Hematopoietic multipotent progenitor cell treated with erythropoietin and hydrocortisone succinate and interleukin-3 and kit ligand, for 6 days (in vitro differentiated cells): ENCODE measurements at places on chromosomes 3 and 15.

- no peak for DNase-seq
These were observed 186.6 kb downstream of the TIGIT start for GRCh38 chr3:114480442-114480841.

DNA sequence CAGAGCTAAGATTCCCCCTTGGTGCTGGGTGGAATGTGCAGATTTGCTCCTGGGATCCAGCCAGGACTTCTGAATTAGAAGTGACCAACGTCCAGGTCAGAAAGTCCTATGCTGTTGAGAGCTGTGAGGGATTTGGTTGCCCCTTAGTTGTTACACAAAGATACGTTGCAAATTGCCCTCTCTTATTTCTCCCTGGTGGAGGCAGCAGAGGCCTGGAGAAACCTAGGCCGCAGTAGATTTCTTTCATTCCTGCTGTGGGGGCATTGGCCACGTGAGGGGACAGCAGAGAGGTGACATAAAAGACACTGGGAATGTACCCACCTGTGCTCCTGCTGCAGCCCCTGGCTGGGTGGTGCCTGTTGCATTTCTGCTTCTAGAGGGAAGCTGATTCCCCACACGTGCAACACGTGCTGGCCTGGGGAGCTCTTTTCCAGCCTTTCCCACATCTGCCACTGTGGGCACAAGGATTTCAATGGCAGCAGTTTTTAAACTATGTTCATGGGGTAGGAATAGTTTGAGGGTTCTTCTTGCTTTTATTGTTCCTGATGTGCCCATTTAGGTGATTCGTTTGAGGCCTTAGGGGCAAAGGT is 65.7 kb downstream of the SYNM start:
- DNase-seq, result no peak

DNA sequence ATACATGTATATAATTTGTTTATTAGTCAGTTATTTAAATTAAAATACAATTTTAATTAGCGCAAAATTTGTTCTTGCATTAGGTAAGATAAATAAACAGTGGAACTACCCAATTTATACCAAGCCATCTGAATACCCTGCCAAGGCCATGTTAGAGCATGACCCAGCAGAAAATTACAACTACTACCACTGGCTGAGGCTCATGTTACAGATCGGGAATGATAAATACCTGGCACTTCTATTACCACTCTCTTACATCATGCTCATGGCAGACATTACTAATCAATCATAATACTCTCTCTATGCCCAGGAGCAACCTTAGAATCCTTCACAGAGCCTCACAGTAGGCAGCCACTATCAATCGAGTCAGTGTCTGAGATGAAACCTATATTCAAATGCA is 21.2 kb upstream of the LMOD3 start:
- DNase-seq, result peak; percentile 52

GRCh38 chr3:48851407-48851806 is 3.7 kb upstream of the PRKAR2A start:
- DNase-seq, result peak; percentile 23

DNA sequence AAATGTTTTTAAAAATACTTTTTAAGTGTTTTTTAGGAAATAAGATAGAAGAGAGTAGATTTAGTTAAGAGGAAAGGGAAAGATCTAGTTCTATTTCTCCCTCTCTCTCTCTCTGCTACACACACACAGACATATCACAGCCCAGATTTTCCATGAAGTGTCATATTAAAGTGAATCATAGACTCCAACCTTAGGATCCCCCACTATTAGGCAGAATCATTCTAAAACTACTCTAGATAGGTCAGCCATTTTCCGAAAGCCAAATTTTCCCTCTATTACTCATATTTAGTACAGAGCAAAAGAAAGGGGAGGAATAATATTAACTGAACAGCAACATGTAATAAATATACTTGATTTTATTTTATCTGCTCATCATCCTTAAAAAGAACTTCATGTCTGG is 45.1 kb upstream of the RSL24D1 start:
- no peak for DNase-seq

- DNase-seq, result peak; percentile 65
These were observed 1.4 kb upstream of the KAT2B start for GRCh38 chr3:20038699-20039465.

DNA sequence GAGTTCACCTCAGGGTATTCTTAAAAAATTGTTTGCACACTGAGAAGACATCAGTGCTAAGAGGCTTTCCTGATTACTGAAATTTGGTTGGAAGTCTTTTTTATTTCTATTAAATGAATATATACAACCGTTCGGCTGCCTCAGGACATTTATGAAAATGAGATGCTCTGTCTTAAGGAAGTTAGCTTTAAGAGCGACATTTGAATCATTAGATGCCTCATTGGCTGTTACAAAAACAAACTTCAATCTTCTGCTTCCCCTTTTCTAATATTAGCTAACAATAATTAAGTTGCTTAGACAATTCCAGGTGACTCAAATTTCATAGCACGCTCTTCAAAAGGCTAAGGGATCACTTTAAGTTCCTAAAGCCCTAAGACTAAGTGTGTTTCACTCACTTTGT is 673.7 kb downstream of the FHIT start:
- no peak for DNase-seq

DNA sequence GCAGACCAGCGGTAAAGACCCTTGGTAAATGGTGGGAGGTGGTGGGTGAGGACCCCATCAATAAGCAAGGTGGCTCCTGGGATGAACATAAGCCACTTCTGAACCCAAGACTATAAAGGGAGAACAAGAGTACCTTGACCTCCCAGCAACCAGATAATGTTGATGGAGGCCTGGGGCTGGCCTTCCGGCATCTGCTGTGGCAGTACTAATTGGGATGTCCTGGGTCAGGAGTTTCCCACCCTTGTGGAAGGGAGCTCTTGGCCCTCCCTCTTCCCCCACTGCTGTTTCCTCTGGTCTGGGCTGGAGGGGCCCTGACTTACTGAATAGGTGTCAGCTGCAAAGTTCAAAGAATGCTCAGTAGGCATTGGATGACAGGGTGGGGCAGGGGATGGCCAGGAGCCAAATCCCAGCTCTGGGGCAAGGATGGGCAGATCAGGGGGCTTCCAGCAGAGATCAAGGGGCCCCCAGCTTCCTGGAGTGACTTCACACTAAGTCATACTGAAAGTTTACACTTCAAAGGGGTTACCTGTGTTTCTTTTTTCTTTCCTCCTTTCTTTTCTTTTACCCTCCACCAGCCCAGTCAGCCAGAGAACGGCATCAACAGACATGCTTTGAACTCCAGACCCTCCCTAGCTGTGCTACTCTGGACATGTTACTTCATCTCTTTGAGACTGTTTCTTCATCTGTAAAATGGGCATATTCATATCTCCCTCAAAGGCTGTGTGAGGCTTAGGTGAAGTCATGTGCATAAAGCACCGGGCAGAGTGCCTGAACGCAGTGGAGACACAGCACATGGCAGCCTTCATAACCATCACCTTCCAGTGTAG is 1.5 kb downstream of the RBP1 start:
- DNase-seq, result no peak

DNA sequence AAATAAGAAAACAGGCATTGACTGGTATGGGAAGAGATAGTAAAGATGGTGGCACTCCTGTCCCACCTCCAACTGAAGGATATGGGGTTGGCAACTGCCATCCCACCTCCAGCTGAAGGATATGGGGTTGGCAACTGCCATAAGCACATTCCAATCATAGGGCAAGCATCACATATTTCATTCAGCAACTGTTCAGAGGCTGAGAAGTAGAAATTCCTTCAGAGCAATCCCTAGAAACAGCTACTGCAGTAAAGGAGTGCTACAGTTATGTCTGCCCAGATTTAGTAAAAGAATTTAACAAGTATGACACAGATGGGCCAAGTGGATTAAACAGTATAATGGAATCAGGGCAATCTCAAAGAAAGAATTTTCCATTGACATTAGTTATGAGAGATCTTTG is 156.8 kb downstream of the IMPG2 start:
- no peak for DNase-seq

- no peak for DNase-seq
These were observed 90.8 kb downstream of the LRIG1 start for GRCh38 chr3:66409771-66410754.

DNA sequence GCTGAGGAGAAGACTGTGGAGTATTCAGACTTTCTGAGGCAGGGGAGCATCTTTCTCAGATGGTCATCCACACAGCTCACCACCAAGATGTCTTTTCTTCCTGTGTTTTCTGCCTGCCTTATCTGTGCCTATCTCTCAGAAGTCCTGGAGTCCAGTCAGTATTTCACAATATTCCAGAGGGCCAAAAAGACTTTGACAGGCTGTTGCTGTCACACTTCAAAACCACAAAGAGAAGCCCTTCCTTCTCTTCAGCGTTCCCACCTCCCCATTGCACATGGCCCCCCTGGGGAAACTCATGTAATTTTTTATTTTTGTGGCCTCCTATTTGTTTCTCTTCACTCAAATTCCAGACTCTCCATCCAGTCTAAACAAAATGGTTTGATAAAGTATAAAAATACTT is 585.2 kb downstream of the EPHA3 start:
- DNase-seq, result no peak

DNA sequence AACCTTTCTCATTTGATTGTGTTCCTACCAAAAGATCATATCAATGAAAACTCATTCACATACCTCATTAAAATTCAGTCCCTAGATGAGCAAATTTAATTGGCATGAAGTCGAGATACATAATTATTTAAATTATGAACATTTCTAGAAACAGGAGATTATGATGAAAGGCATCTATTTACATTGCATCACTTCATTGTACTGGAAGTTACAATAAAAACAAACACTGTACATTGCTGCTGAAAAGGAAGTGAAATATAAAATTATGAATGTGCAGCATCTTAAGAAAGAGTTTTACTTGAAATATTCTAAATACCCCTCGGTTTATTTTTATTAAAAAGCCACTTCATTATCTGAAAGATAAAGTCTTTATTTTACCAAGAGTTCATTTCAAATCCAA is 163.4 kb upstream of the ZNF385D start:
- DNase-seq, result no peak

GRCh38 chr3:71579326-71579934 is 4.1 kb downstream of the FOXP1 start:
- DNase-seq, result peak; percentile 35

DNA sequence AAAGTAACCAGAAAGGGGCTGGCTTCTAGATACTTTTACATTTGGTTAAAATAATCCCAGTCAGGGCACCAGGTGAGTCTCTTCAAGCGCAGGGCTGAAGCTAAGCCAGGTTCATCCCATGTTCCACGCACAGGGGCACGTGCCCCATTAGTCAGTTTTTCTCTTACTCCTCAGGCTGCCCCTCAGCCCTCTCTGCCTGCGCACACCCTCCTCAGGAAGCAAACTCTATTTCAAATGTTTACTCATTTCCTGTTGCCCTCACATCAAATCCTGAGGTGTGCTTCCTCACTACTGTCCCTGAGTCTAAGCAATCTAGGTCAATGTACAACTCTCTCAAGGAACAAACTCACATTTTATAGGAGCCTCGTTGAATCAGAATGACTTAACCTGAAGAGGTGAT is 48.5 kb downstream of the THBS1 start:
- DNase-seq, result no peak

- no peak for DNase-seq
These were observed 32.5 kb downstream of the GASK1A start for GRCh38 chr3:43011638-43012037.

DNA sequence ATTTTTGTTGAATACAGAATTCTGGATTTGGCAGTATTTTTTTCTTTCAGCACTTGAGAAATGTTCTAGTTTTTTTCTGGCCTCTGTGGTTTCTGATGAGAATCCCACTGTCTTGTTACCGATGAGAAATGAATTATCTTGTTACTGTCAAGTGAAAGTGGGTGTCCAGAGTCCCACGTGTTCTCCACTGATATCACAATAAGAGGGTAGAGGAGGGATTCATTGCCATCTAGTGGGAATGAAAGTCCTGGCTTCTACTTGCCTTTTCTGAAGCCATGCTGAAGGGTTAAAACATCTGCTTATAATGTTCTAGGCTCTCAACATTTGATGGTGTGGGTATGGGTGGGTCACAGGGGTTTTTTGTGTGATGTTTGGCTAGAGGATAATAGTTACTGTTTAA is 66.1 kb downstream of the SEC22A start:
- peak; percentile 82 for DNase-seq

DNA sequence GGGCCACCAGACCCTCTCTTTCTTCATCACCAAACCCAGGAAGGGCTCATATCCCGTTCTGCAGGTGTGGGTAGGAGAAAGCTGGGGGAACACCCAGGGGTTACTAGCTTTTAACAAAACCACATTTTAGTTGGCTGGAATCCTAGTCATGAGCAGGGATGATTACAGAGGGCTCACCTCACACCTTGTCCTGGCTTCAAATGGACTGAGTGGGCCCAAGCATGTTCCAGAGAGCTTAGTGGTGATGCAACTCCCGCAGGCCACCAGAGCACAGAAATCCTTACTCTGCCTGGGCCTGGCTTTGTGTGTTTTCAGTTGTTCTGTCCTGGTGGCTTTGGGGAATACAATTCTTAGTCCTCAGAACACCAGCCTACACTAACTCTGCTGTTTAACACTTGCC is 56.8 kb upstream of the RYK start:
- no peak for DNase-seq

GRCh38 chr3:132256989-132257388 is 60.2 kb upstream of the ACP3 start:
- DNase-seq, result peak; percentile 61

DNA sequence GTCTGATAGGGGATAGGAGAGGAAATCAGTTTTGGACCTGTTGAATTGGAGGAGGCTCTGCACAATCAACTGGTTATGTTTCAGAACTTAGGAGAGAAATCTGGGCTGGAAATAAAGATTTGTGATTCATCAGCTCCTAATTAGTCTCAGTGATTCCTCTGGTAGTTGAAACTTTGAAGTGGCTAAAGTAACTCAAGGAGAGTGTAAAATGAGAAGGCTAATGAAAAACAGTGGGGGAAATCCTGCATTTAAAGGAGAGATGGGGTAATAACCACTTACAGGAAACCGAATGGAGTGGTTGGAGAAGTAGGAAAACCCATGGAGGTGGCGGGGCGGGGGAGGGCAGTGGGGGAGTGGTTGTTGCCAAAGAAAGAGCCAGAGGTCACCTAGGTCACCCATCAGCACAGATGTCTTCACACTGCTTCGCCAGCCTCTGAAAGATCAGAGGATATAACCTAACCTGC is 32.6 kb downstream of the MAP2K5 start:
- no peak for DNase-seq

DNA sequence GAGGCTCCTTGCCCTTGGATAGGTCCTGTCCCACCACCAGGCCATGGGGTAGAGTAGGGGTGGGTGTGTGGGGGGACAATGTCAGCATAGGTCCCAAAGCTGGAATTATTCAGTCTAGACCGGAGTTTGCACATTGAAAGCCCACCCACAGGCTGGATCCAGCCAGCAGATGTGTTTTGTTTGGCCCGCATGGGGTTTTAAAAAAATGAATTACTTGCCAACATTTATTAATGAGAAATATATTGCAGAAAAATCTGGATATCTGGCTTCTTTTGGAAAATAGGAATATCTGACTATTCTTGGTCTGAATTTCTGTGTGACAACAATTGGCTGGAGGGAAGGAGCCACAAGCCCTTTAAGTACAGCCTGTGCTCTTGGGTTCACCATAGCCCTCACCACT is 17.3 kb upstream of the LRIG1 start:
- DNase-seq, result no peak

DNA sequence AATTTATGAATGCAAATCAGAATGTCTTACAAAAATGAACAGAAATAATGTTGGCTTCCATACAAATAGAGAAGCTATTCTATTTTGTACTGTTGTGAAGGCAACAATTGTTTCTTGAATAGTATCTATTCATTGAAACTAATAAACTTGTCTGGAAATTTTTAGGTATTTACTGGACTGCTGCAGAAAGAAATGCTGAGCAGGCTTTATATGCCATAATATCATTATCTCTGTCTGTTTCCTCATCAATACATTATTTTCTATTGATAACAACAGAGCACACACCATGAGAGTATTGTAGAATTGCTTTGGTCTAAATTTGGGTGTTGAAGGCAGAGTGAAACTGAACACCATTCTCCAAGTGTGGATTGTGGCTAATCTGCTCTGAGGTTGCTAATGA is 216.5 kb upstream of the CGNL1 start:
- DNase-seq, result no peak
